G401 (cell line): ENCODE measurements at places on chromosomes 16 and 17. TPM values are rescaled to one million over a fixed set of nuclear protein-coding genes. Genes with fewer than 3 reads are reported as not detected.

WNT3 gene
- not detected in 2 replicates for total RNA-seq

RABEP2 gene
- total RNA-seq, result 22.6 and 34.6 TPM in 2 replicates

DNA sequence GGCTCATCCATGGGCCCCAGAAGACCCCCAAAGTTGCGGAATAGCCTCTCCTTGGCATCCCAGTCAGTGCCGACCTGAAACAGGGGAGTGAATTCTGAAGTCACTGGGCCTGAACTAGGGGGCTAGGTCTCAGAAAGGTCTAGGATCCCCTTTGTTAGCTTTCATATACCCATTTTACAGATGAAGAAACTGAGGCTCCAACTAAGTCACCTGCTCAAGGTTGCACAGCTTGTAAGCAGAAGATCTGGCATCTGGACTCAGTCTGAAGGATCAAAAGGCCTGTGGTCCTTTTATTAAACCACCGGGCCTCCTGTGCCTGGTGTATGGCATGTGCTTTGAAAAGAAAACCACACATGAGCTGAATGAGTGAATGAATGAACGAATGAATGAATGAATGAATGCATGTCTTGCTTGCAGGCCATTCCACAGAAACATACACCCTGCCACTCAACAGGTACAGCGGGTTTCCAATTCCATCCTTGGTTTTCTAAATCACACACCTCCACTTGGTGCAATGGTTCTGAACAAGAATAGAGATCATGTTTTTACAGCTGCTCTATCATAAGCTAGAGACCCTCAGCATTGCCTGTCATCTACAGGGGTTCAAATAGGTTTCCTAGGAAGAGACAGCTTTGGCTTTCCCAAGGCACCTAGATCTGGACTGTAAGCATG, 352.7 kb downstream of the XYLT1 start:
- DNase-seq, result no peak

GRCh38 chr17:41254861-41255260, 323 bp upstream of the KRTAP9-9 start:
- no peak for DNase-seq

DNA sequence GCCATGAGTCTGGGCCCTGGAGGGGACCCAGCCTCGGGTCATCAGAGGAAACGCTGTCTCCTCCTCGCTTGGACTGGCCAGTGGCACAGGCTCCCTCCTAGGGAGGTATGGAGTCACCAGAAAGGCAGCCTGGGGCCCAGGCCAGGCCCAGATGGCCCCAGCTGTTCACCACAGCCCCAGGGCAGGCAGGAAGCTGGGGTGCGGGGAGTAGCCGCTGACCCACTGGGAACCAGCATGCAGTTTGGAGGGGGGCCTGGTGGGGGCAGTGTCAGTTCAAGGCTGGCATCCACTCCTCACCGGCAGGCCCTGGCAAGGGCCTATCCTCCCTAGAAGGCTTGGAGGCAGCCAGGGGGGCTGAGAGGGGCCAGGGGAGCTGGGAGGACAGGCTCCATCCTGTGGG, 48.8 kb downstream of the SDK2 start:
- no peak for DNase-seq

GRCh38 chr17:78920528-78920927, 4.7 kb downstream of the TIMP2 start:
- DNase-seq, result no peak
